ENCODE measurements at places on chromosomes 11 and 22. TPM values are rescaled to one million over a fixed set of nuclear protein-coding genes. Genes with fewer than 3 reads are reported as not detected.

DNA sequence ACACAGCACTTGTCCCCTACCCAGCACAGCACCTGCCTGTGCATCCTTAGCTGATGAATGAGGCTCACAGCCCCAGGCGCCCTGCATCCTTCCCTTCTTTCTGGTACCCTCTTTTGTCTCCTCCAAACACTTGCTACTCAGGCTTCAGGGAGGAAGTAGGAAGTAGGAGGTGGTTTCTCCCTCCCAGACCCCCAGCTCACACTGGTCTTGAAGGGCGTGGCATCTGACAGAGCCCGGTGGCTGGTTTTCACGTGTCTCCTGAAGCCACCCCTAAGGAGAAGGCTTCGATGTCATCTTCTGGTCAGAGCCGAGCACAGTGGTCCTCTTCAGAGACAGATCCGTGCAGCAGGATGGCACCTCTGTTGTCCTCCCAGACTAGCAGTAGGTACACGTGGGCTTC is 109.8 kb downstream of the PTPRJ start:
- no peaks in the 10 kb centered on the region for H3K36me3 ChIP-seq
- no peaks in the 10 kb centered on the region for H3K27me3 ChIP-seq
- no peak for DNase-seq
- H3K4me1 ChIP-seq = peaks cover 8% of the 10 kb centered on the region

The THRSP gene
- total RNA-seq = not detected

- H3K36me3 ChIP-seq = no peaks in the 10 kb centered on the region
- no peak for DNase-seq
- H3K4me3 ChIP-seq = no peak overlapping the region
- H3K27me3 ChIP-seq = no peaks in the 10 kb centered on the region
- H3K4me1 ChIP-seq = no peaks in the 10 kb centered on the region
- no peak overlapping the region for H3K27ac ChIP-seq
These were observed 33.3 kb upstream of the MYEOV start for GRCh38 chr11:69260622-69261021.

DNA sequence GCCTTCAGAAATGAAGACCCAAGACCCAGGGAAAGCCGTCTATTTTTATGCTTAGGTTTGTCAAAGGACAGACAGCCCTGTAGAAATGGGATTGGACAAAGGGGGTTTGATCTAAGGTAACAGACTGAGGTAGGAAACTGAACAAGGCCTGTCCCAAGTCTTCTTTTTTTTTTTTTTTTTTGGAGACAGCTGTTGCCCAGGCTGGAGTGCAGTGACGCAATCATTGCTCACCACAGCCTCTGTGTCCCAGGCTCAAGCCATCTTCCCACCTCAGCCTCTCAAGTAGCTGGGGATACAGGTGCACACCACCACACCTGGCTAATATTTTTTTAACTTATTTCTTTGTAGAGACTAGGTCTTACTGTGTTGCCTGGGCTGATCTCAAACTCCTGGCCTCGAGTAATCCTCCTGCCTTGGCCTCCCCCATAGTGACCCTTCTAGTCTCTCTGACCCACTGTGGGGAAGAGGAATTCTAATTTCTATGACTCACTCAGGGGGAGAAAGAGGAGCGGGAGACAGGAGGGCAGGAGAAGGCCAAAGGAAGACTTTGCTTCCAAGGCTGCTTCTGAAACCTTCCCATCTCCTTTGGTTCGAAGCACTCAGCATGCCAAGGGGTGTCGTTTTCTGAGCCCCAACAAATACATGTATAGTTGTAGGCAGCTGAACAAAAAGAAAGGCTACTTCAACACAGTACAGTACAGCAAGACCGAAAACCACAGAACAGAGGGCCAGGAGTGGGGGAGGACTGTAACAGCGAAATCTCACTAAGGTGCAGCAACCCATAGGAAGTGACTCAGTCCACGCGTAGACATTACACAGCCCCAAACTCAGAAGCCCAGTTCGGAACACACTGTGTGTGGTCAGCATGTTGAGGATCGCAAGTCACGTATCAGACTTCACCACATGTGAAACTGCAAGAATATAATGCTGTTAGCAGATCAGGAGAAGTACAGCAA is 872 bp downstream of the TMA7B start:
- no peak overlapping the region for H3K27ac ChIP-seq
- H3K36me3 ChIP-seq = no peaks in the 10 kb centered on the region
- no peaks in the 10 kb centered on the region for H3K4me1 ChIP-seq
- H3K27me3 ChIP-seq = peaks cover 12% of the 10 kb centered on the region

DNA sequence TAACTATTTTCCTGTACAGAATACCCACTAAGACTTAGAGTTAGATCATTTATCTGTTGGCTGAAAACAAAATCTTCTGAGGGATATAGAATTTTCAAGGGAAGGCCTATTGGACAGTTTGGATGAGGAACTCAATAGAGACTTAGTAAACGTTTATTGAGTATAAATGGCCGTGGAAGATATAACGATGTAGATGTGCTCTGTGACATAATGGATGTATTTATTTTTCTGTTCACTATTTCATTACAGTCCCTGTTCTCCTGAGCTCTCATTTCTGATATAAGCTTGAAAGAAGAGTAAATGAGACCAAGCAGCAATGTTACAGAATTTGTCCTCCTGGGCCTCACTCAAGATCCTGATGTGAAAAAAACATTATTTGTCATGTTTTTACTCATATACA is at the start of gene OR4A16:
OR4A16 (plus strand) TSS at position 301 of the 400 bp plus-strand sequence; CDS start at position 301, 0 bp downstream.
- no peak within 1 kb of the TSS for H3K27ac ChIP-seq
- no peak for DNase-seq
- no peaks in the 10 kb centered on the region for H3K27me3 ChIP-seq
- no peaks in the 10 kb centered on the region for H3K36me3 ChIP-seq
- no peak within 1 kb of the TSS for H3K4me3 ChIP-seq
- H3K4me1 ChIP-seq = no peaks in the 10 kb centered on the region

GRCh38 chr11:18722293-18722637 is 3.7 kb downstream of the IGSF22 start:
- no peaks in the 10 kb centered on the region for H3K36me3 ChIP-seq
- H3K27ac ChIP-seq = no peak overlapping the region
- H3K27me3 ChIP-seq = no peaks in the 10 kb centered on the region
- DNase-seq = no peak

The TPBGL gene
- 0.58 TPM for total RNA-seq

The SLC7A4 gene
- 0.63 TPM for total RNA-seq

- no peak overlapping the region for H3K27ac ChIP-seq
- no peaks in the 10 kb centered on the region for H3K4me1 ChIP-seq
- no peaks in the 10 kb centered on the region for H3K27me3 ChIP-seq
- H3K36me3 ChIP-seq = no peaks in the 10 kb centered on the region
These were observed 11.4 kb upstream of the VSTM5 start for GRCh38 chr11:93861808-93862207.

GRCh38 chr11:117654281-117655255 is 142.4 kb downstream of the DSCAML1 start:
- H3K27ac ChIP-seq = no peak overlapping the region
- peaks cover 2% of the 10 kb centered on the region for H3K27me3 ChIP-seq
- H3K4me3 ChIP-seq = no peak overlapping the region
- no peaks in the 10 kb centered on the region for H3K36me3 ChIP-seq
- H3K4me1 ChIP-seq = no peaks in the 10 kb centered on the region

GRCh38 chr22:30305519-30305905 is 16.2 kb upstream of the CASTOR1 start:
- H3K27ac ChIP-seq = peak overlapping the region; percentile 95
- H3K4me1 ChIP-seq = peaks cover 18% of the 10 kb centered on the region
- H3K36me3 ChIP-seq = peaks cover 13% of the 10 kb centered on the region
- no peak for DNase-seq

DNA sequence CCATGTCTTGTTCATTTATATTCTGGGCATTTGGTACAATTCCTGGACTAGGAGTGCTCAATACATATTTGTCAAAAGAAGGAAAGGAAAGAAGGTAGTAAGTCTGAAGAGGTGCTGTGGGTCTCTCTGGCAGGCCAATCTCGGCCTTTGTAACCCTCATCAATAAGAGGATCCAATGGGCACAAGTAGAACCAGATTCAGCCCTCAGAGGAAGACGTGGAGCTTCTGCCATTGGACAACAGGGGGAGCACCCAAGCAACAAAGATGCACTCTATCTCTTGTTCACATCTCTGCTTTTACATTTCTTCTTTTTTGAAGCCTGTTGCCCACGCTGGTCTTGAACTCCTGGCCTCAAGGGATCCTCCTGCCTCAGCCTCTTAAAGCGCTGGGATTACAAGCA is 2.2 kb upstream of the VPS11 start:
- peak; percentile 11 for DNase-seq
- no peaks in the 10 kb centered on the region for H3K27me3 ChIP-seq

The DNAL4 gene
- 29.0 TPM for total RNA-seq

Measured in lung (tissue), 17 donors.